ENCODE measurements at places on chromosomes 1 and 21.

DNA sequence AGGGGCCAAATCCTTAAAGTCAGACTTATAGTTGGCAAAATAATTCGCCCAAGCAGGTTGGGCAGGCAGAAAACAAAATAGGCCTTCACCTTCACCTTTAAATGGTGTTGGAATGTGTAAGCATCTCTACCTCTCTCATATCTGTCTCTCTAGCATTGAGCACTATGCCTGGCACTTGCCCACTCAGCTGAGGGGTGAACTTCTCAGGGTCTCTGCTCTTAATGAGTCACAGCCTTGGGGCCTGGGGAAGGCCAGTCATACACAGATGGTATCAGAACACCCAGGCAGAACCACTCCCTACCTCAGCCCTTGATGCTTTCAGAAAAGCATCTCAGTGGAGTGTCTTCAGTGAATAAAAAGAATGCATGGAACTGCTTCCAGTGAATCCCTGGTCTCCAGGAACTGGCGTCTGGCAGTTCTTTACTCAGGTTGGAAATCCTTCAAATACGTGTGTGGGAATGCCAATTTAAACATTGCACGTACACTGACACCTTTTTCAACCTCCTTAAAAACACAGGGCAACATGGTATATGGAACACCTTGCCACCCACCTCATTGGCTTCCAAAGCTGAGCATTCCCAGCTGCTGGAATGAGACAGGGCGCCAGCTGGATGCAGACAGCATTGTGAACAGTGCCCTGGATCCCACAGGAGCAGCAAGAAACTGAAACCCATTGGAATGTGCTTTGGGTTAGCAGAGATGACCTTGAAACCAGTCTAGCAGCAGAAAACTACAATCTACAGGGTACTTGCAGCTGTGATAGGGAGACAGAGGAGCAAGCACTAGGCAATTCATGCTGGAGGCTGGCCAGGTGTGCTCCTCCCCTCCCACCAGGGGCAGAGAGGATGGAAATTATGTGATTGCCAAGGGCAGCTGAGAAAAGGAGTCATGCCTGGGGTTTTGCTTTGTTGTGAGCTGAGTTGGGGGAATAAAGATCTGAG lies 30.0 kb downstream of the ZNF697 start:
- DNase-seq: no peak

DNA sequence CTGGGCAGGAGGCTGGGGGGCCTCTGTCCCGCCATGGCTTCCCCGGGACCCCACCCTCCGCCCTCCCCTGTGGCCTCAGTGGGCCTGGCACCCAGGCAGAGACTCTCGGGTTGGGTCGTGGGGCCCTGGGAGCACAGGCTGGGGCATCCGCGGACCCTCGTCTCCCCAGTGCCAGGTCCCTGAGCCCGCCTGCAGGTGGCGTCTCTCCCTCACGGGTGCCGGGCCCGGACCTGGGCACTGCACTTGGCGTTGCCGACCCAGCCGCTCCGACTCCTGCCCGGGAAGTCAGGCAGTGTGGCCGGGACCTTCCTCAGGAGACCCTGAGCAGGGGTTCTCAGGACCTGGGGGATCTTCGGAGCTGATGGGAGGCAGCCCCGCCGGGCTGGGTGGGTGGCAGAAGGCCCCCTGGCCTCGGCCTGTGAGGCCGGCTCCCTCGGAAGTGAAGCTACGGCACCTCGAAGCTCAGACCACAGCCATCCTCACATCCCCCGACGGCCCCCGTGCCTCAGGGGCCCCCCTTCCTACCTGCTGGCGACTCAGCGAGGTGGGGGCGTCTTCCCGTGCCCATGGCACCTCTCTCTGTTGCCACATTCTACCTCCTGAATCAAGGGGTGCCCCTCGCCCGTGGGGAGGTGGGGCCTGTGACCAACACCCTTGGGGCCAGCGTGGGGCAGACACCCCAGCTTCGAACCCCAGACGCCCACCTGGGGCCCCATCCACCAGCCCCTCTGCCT lies 6.4 kb upstream of the C1orf159 start:
- peak; percentile 27 for DNase-seq

DNA sequence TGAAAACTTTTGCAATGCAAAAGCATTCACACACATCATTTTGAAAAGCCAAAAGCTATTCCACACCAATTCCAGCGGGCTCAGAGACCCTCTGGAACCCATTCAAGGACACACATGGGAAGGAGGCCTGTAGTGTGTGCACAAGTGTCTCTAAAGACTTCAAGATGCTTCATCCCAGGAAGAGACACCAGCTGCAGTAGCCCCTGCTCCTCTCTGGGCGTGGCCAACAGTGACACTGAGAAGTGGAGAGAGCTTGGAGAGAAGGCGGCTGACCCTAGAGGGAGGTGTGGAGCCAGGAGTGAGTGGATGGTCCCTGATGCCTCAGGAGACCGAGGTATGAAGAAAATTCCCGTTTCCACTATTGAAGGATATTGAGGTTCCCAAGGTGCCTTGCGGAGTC lies 14.9 kb upstream of the TNNI1 start:
- no peak for DNase-seq

DNA sequence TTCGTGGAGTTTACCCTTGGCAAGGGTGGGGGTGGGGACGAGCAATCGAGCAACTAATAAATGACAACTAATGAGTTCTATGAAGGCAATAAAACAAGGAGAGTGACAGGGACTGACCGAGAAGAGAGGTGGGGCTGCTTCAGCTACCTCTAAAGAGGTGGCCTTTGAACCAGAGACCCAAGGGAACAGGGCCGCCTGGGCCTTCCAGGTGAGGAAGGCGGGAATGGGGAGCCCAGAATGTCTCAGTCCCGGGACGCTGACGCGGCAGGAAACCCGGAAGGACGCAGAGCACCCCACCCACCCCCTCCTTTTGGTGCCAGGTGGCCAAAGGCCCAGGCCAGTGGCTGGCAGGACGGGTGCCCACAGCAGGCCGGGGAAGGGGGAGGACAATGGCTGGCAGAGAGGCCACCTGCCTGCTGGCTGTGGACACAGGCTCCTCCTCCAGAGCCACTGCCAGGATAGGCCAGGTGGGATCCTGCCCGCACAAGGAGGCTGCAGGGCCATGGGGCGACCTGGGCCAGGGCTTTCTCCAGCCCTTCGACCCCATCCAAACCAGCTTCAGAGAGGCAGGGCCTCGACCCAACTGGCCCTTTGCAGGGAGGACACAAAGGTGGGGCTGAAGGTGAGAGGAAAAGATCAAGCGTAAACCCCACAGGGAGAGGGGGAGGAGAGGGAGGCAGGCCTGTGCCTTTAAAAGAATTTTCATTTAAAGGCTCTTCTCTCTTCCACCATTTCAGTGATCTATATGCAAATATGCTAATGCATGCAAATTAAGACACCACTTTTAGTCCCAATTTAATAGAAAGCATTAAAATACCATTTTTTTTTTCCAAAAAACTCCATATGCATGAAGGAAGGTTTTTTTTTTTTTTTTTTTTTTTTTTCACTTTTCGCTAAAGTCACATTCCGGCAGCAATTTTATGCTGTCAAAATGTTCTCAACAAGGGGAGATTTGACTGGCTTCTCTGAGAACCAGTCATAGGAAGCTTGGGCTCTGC lies 58.1 kb downstream of the CASZ1 start:
- no peak for DNase-seq

DNA sequence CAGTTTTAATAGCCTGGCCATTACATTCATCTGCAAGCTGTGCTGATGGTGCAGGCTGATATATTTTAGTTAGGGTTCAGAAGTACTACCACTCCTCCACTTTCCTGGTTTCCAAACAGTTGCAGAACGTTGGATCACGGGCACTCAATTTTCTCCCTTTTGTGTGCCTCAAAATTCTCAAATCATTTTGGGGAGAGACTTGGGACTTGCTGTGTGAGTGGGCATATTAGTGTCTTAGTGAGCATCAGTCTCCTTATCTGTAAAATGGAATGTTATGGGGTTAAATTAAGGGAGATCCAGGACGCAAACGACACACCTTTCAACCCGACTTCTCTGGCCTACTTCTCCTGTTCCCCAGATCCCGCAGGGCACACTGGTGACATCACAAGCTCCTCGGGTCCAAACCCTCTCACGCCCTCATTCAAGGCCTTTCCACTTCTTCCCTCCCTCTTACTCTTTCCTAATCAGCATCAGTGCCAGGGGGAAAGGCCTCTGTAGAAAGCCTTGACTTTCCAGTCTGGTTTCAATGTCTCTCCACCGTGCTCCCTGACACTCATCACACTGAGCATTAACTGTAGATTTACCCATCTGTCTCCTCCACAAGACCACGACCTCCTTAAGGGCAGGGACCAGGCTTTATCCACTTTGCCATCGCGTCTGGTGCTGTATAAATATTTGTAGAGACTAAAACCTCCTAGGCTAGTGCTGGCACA lies 1.2 kb downstream of the PIGP start:
- no peak for DNase-seq
